ENCODE measurements at places on chromosomes 16 and 17. TPM values are rescaled to one million over a fixed set of nuclear protein-coding genes. Genes with fewer than 3 reads are reported as not detected.

- no peak for DNase-seq
- H3K4me1 ChIP-seq = peaks cover 18% of the 10 kb centered on the region
- H3K4me3 ChIP-seq = no peak overlapping the region
- no peaks in the 10 kb centered on the region for H3K27me3 ChIP-seq
- peaks cover 2% of the 10 kb centered on the region for H3K36me3 ChIP-seq
These were observed 28.5 kb downstream of the FTO start for GRCh38 chr16:53732296-53732929.

GRCh38 chr16:11198828-11199227 is 57.2 kb downstream of the SOCS1 start:
- no peak overlapping the region for H3K27ac ChIP-seq
- H3K36me3 ChIP-seq = no peaks in the 10 kb centered on the region
- H3K4me1 ChIP-seq = peaks cover 13% of the 10 kb centered on the region
- DNase-seq = no peak
- peaks cover 5% of the 10 kb centered on the region for H3K27me3 ChIP-seq

DNA sequence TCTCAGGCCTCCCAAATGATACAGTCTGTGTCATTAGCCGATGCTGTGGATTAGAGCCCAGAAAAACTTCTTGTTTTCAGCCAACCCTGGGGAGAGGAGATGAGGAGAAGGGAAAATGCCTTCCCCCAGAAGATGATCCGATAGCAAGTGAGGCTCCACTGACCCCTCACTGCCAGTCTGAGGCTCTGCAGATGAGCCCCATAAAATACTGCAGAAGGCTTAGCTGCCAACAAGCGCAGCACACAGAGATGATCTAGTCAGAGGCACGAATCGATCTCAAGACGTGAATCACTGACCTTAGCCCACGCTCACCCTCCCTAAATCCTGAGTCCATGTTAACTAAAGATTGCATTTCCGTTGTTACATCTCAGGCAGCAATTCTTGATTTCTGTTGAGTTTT is 31.5 kb downstream of the SALL1 start:
- no peak overlapping the region for H3K27ac ChIP-seq
- peaks cover 33% of the 10 kb centered on the region for H3K27me3 ChIP-seq
- H3K4me1 ChIP-seq = no peaks in the 10 kb centered on the region
- no peak overlapping the region for H3K4me3 ChIP-seq
- H3K36me3 ChIP-seq = no peaks in the 10 kb centered on the region
- no peak for DNase-seq

Gene CDRT15L2
- not detected for total RNA-seq

DNA sequence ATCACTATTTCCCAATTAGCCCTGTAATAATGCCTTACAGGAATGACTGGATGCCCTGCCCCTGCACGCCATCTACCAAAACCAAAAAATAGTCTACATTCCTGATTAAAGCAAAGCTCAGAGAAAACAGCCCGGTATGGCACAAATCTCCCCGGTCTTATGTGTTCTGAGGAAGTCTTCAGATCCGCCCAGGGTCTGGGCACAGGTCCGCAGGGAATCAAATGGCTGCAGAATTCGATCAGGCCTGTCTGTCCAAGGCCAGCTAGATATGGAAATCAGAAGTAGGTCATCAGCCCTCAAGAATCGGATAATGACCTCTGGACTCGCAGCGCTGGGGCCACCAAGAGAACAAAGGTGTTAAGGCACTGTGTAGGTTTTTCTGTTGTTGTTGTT is 171.0 kb downstream of the ZFHX3 start:
- H3K27ac ChIP-seq = peak overlapping the region; percentile 98
- H3K27me3 ChIP-seq = no peaks in the 10 kb centered on the region
- H3K4me1 ChIP-seq = peaks cover 64% of the 10 kb centered on the region
- DNase-seq = no peak
- H3K36me3 ChIP-seq = peaks cover 15% of the 10 kb centered on the region

Measured in osteocyte (in vitro differentiated cells).